ENCODE measurements at places on chromosomes 1 and 21. TPM values are rescaled to one million over a fixed set of nuclear protein-coding genes. Genes with fewer than 3 reads are reported as not detected.

Gene GSTM4
- 42.0 TPM for total RNA-seq

DNA sequence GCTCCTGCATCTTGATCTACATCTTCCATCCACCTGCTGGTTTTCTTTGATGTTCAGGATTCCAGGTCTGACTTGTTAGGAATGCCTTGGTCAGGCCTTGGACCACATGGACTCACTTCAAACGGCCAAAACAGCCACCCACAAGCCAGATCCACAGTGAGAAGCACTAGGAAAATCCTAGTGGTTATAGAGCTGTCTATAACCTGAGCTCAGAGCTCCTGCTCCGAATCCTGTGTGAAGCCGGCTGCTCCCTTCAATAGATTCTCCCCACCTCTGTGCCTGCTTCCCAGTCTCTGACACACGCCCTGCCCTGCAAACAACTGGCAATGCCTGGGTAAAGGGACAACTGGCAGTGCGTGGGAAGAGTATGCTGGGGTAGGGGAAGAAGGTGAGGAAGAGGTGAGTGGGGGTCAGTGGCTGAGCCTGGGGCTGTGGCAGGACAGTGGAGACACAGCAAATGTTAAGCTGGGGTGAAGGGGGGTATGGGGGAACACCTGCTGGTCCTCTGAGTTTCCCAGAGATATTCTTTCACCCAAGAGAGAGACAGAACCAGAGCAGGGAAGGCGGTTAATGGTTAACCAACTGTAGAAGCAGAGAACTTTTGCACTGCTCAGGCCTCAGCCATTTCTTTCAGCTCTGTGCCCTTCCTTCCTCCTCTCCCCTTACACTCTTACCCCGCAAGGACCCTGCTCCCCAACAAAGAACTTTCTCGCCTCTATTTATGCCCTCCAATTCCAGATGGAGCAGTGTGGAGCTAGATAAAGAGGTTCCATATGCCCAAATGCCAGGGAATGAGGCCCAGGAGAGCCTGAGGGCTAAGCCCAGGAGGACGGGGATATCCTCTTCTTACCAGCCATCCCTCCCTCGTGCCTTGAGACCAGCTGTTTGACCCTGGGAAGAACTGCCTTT is 4.5 kb downstream of the PLXNA2 start:
- no peak for DNase-seq

Gene ADGRB2
- total RNA-seq: 7.8 TPM

DNA sequence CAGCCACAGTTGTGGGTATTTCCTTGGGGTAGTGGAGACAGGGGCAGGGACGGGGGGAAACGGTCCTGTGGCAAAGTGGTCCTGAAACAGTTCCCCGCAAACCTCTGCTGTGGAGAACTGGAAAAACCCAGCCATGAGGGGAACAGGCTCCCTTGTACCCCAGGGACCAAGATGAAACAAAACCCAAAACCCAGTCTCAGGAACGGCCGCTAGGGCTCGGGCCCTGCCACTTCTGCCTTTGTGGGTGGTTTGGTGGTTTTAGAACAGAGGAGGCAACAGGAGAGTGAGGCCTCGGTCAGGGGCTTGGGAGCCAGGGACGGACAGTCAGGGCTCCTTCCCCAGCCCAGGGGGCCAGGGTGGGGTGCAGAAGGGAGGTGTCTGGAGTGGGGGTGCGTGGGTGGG is 24.8 kb upstream of the EDN2 start:
- DNase-seq: no peak

DNA sequence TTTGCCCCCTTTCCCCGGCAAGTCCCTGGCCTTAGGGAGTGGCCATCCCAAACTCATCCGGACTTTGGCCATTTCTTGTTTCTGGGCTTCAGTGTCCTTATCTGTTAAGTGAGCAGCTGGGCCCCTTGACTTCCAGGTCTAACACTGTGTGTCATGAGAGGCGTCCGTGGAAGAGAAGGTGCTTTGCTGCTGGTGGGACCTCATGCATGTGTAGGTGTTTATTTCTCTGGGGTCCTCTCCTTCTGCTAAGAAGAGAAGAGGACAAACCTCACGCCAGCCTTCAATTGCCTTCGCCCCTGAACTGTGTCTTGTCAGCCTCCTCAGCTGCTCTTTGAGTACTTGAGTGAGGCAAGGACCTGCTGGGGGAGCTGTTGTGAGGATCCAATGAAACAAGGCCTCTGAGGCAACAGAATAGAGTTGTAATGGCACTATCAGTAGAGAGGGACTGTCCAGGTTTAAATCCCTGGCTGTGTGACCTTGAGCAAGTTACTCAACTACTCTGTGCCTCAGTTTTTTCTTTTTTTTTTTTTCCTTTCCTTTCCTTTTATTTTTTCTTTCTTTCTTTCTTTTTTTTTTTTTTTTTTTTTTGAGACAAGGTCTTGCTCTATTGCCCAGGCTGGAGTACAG is 72.5 kb downstream of the RUNX3 start:
- no peak for DNase-seq

Gene IRF6
- 68.6 TPM for total RNA-seq

Gene NPL
- 4.2 TPM for total RNA-seq

Gene IGSF8
- 19.6 TPM for total RNA-seq

- no peak for DNase-seq
Measured at GRCh38 chr21:29645666-29646553, 293.9 kb downstream of the GRIK1 start.

DNA sequence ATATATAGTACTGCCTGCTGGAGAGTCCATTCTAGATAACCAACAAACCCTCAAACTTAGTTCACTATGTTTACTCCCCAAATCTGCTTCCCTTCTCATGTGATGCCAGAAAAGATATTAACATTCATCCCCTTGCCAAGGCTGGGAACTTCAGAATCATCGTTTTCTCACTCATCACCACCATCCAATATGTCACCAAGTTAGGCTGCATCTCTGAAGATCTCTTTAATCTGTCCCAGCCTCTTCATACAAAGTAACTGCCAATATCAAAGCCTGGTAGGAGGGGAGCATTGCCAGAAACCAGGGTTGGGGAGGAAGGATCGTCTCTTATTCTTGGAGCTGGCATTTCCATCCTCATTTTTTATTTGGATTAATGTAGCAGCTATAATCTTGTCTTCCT is 71.6 kb downstream of the XCL2 start:
- no peak for DNase-seq

Gene CYP4A11
- not detected for total RNA-seq

GRCh38 chr1:5742032-5742431 is 250.2 kb downstream of the NPHP4 start:
- DNase-seq: no peak

DNA sequence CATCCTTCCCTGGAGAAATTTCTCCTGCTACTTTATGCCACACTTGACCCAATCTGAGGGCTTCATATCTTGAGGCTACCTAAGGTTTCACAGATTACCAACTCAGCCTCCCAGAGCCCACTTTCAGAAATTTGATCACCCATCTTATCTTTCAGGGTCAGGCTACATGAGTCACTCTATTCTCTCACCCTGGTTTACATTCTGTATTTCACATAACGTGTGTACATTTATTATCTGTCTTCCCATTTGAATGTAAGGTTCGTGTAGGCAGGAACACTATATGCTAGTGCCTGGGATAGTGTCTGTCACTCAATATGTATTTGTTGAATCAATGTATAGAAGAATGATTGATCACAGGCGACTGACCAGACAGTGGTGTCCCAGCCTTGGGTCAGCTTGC is 124.8 kb downstream of the UBE2U start:
- no peak for DNase-seq

Measured in heart right ventricle (tissue), 16 donors.